ENCODE measurements at places on chromosomes 6 and 20. TPM values are rescaled to one million over a fixed set of nuclear protein-coding genes. Genes with fewer than 3 reads are reported as not detected.
A peak's percentile ranks its signal among the peaks of the same experiment; 100 is the strongest.

SNAP25 gene
- not detected for total RNA-seq

- peaks cover 15% of the 10 kb centered on the region for H3K4me1 ChIP-seq
- H3K36me3 ChIP-seq, result peaks cover 9% of the 10 kb centered on the region
- DNase-seq, result no peak
- peak overlapping the region; percentile 97 for H3K27ac ChIP-seq
- peak overlapping the region; percentile 87 for H3K4me3 ChIP-seq
These were observed 818 bp upstream of the AP5S1 start for GRCh38 chr20:3819411-3820047.

GRCh38 chr6:90859612-90860011 is 272.7 kb upstream of the MAP3K7 start:
- H3K4me3 ChIP-seq, result no peak overlapping the region
- H3K27ac ChIP-seq, result no peak overlapping the region
- no peak for DNase-seq

CCN6 gene
- total RNA-seq, result not detected

DNA sequence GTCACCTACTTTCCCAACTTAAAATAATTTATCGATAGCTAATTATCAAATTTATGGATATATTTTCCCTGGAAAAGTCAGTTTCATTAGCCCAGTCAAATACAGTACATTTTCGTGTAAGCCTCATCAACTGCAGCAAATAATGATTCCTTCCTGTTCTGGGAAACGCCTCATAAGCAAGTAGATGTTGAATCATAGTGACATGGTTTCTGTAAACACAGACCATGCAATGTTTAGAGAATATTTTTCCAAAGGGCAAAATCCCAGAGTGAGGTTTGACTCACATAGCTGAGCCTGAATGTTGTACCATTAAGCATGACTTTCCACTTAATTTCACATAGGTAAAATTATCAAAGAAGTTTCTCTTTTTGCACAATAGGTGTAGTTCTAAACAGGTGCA is 16.7 kb upstream of the VNN1 start:
- peak; percentile 85 for DNase-seq
- peak overlapping the region; percentile 55 for H3K27ac ChIP-seq
- H3K4me3 ChIP-seq, result no peak overlapping the region
- peaks cover 16% of the 10 kb centered on the region for H3K4me1 ChIP-seq

DNA sequence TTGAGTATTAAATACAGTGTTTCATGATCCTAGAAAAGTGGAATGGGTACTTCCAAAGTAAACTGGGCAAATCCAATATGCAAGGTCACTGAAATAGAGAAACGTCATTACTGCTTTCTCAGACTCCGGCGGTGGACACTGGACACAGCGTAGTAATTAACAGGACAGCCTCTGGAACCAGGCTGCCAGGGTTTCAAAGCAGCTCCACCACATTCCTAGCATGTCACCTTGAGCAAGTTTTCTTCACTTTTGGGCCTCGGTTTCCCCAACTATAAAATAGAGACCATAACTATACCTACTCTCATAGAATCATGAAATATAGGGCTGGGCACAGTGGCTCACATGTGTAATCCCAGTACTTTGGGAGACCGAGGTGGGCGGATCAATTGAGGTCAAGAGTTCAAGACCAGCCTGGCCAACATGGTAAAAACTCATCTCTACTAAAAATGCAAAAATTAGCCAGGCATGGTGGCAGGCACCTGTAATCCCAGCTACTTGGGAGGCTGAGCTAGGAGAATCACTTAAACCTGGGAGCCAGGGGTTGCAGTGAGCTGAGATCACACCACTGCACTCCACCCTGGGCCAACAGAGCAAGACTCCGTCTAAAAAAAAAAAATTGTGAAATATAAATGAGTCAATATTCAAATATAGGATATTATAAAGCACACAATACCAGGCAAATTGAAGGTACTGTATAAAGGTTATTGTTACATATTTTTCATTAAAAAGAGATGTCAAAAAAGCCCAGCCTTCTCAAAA is 24.9 kb downstream of the ARHGAP18 start:
- no peaks in the 10 kb centered on the region for H3K27me3 ChIP-seq
- no peak overlapping the region for H3K4me3 ChIP-seq
- no peak for DNase-seq

SLC32A1 gene
- not detected for total RNA-seq

GSTA2 gene
- total RNA-seq, result 0.11 TPM

- no peaks in the 10 kb centered on the region for H3K36me3 ChIP-seq
- no peak for DNase-seq
- no peaks in the 10 kb centered on the region for H3K4me1 ChIP-seq
- no peaks in the 10 kb centered on the region for H3K27me3 ChIP-seq
- H3K27ac ChIP-seq, result no peak overlapping the region
- no peak overlapping the region for H3K4me3 ChIP-seq
These were observed 136.7 kb upstream of the RNF217 start for GRCh38 chr6:124825564-124825963.

DNA sequence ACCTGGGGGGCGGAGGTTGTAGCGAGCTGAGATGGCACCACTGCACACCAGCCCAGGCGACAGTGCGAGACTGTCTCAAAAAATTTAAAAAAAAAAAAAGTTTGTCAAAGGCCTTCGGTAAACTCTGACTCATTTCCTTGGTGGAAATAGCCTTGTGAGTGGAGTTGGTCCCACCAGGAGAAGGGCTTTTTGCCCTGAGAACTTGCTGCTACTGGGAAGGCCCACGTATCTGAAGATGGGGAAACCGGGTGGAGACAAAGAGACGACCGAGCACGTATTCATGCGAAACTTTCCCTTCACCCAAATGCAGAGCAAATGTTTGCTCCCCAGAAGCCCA is 51.7 kb downstream of the SLC22A23 start:
- H3K4me3 ChIP-seq, result no peak overlapping the region
- peaks cover 19% of the 10 kb centered on the region for H3K4me1 ChIP-seq
- H3K36me3 ChIP-seq, result no peaks in the 10 kb centered on the region
- H3K27ac ChIP-seq, result peak overlapping the region; percentile 68
- no peaks in the 10 kb centered on the region for H3K27me3 ChIP-seq
- peak; percentile 58 for DNase-seq

HFE gene
- total RNA-seq, result 10.8 TPM

DNA sequence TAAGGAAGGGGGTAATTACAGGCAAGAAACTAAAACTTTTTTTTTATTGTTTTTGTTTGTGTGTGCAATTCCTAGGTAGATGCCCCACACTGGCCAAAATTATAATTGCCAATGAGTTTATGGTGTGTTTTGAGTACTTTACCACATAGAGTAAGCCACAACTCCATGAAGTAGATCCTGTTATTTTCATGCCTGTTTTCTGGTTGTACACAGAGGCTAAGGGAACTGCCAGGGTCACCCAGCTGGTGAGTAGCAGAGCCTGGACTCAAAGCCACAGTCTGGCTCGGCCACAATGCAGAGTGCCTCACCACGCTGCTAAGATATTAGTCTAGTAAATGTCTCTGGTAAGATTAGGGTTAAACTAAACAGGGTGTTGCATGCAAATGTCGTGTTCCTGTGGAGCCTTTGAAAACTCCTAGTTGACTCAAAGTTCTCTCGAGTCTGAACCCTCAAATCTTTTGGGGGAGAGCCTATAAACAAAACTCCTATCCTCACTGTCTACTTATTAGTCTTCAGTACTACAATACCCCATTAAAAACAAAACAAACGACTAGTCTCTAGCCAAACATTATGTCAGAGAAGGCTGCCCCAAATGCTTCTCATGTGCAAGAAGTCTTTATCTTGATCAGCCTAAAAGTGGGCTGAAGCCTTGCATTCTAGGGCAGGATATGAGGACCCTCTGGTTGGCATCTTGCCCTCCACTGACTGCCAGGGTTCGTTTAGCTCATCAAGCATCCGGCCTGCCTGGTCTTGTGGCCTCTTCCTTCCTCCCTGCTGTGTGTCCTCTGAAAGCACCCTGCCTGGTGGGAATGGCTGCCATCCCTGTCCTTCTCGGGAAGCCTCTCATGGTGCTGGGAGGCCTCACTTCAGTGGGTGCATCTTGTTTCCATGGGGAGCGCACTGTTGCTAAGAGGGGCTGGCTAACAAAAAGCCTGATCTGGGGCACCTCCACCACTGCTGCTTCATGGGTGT is 4.2 kb downstream of the DUSP22 start:
- no peak overlapping the region for H3K4me3 ChIP-seq
- DNase-seq, result peak; percentile 9
- H3K27me3 ChIP-seq, result no peaks in the 10 kb centered on the region
- no peaks in the 10 kb centered on the region for H3K36me3 ChIP-seq
- peaks cover 4% of the 10 kb centered on the region for H3K4me1 ChIP-seq
- no peak overlapping the region for H3K27ac ChIP-seq

DNA sequence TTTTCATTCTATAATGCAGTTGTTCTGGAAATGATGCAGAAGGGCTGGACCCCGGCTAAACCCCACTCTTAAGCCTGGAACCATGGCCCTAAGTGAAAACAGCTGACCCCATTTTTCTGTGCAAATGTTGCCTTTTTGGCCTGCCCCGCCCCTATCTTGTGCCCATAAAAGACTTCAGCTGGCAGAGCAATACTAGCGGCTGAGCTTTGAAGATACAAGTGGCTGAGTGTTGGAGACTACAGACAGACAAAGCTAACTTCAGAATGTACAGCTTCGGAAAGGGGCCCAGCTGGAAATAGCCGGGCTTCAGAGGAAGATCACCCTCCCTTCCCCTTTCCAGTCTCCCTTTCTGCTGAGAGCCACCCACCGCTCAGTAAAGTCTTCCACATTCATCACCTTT is 258.6 kb upstream of the SPTLC3 start:
- H3K27ac ChIP-seq, result no peak overlapping the region
- H3K4me3 ChIP-seq, result no peak overlapping the region
- no peaks in the 10 kb centered on the region for H3K36me3 ChIP-seq
- no peaks in the 10 kb centered on the region for H3K27me3 ChIP-seq
- H3K4me1 ChIP-seq, result no peaks in the 10 kb centered on the region

FUT9 gene
- total RNA-seq, result not detected

GRCh38 chr20:64242003-64242796 is 13.3 kb upstream of the PCMTD2 start:
- H3K27ac ChIP-seq, result no peak overlapping the region
- H3K4me1 ChIP-seq, result no peaks in the 10 kb centered on the region
- peaks cover 24% of the 10 kb centered on the region for H3K27me3 ChIP-seq
- no peak for DNase-seq
- H3K36me3 ChIP-seq, result no peaks in the 10 kb centered on the region

DNA sequence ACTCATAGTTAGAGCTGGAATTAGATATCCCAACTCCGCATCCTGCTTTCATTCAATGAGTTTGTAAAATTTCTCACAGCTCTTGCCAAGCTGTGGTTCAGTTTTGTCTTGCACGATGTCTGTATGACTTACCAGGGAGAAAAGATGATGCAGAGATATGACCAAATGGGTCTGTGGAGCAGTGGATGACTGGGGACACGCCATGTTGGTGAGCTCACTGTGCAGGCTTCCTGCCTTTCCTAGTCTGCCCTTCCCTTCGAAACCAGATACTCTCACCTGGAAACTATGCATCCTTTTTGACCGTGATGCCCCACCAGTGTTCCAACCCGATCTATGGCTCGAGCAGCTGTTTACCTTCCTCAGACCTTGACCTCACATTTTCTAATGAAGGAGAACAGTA is 262.7 kb upstream of the BMP2 start:
- H3K4me3 ChIP-seq, result no peak overlapping the region
- H3K27ac ChIP-seq, result no peak overlapping the region
- H3K36me3 ChIP-seq, result no peaks in the 10 kb centered on the region
- 0 out of 2 replicates have a peak, but pooled peaks cover 3% of the 10 kb centered on the region for H3K4me1 ChIP-seq

DNA sequence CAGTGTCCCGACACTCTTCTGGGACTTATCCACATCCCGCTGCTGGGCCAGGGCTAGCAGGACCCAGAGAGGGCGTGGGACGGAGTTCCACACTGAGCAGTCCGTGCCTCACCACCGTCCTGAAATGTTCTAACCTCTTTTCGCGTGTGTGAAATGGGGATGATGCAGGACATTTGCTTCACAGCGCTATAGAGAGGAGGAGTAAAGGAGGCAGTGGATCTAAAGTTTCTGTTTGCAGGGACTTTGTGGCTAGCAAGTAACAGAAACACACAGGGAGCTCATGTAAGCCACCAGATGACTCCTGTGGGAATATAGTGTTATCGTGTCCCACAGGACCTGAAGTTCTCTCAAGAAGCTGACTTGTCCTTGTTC is 634 bp downstream of the ITPA start:
- peak; percentile 69 for DNase-seq
- no peaks in the 10 kb centered on the region for H3K36me3 ChIP-seq
- peak overlapping the region; percentile 97 for H3K4me3 ChIP-seq

GRCh38 chr6:74431873-74432580 is 736.0 kb downstream of the CD109 start:
- DNase-seq, result peak; percentile 63
- H3K4me3 ChIP-seq, result no peak overlapping the region
- no peak overlapping the region for H3K27ac ChIP-seq
- H3K27me3 ChIP-seq, result no peaks in the 10 kb centered on the region
- no peaks in the 10 kb centered on the region for H3K36me3 ChIP-seq

DNA sequence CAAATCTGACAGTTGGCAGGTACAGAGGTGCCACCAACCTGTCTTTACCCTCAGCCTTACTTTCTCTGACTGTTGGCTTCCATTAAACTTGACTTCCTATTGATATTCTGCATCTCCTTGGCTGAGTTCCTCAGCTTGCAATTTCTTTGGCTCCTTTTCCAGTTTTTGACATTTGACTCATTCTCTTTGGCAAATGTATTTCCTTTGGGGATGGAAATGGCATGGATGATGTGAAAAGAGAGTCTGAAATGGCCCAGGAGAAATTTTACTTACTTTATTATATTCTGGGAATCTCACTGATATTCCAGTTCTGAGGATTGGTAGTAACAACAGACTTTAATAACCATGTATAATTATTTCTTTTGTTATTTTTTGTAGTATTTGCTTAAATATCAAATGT is 255.2 kb downstream of the CD109 start:
- H3K4me1 ChIP-seq, result 0 out of 2 replicates have a peak, but pooled peaks cover 8% of the 10 kb centered on the region
- H3K4me3 ChIP-seq, result no peak overlapping the region
- no peaks in the 10 kb centered on the region for H3K27me3 ChIP-seq
- DNase-seq, result peak; percentile 63

- peaks cover 4% of the 10 kb centered on the region for H3K4me1 ChIP-seq
- H3K36me3 ChIP-seq, result no peaks in the 10 kb centered on the region
- H3K27me3 ChIP-seq, result no peaks in the 10 kb centered on the region
- no peak overlapping the region for H3K4me3 ChIP-seq
- no peak overlapping the region for H3K27ac ChIP-seq
These were observed 24.7 kb upstream of the MOCS1 start for GRCh38 chr6:39958947-39959346.

GRCh38 chr6:6622501-6622900 is 34.0 kb downstream of the LY86 start:
- H3K4me3 ChIP-seq, result no peak overlapping the region
- peaks cover 38% of the 10 kb centered on the region for H3K27me3 ChIP-seq
- H3K36me3 ChIP-seq, result no peaks in the 10 kb centered on the region
- H3K4me1 ChIP-seq, result no peaks in the 10 kb centered on the region
- no peak for DNase-seq

All from GM23248 (cell line).